ENCODE measurements at places on chromosomes 7 and 10.

- DNase-seq: peak; percentile 50
Observed at GRCh38 chr7:100655908-100656674, at the start of gene ACTL6B. TSS of gene ACTL6B (minus strand) at chr7:100656448. CDS start at chr7:100656354, 94 bp downstream.

- no peak for DNase-seq
Observed at GRCh38 chr10:133237241-133237587, 441 bp upstream of the VENTX start.

DNA sequence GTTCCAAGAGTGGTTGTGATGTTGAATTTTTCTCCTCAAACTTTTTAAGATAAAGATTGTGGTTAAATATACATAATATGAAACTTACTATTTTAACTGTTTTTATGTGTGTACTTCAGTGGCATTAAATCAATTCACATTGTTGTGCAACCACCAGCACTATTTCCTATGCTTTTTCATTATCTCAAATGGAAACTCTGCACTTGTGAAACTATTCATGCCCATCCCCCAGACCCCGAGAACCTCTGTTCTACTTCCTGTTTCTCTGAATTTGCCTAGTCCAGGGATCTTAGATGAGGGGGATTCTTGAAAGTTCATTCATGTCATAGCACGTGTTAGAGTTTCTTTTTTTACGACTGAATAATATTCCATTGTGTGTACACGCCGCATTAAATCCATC, 67.0 kb downstream of the WDR37 start:
- DNase-seq: peak; percentile 31

- no peak for DNase-seq
Observed at GRCh38 chr10:111128331-111129180, 51.7 kb downstream of the ADRA2A start.

GRCh38 chr10:132488231-132488821, 49.3 kb upstream of the INPP5A start:
- no peak for DNase-seq

DNA sequence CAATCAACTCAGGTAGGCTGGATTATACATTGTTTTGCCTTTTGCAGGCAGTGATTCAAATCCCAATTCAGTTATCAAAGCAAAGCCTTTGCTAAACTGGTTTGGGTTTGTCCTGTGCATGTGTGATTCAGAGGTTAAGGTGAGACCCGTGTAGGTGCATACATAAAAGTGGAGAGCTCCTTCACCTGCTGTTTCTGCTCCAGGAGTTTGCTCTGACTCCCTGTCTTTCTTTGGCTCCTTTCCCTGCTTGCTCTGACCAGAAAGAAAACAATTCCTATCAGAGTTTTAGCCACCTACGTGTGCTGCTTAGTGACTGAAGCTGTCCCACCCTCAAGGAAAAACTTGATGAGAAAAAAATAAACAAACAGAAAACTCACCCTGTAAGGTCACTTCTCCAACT, 101.1 kb downstream of the TPST1 start:
- DNase-seq: no peak

DNA sequence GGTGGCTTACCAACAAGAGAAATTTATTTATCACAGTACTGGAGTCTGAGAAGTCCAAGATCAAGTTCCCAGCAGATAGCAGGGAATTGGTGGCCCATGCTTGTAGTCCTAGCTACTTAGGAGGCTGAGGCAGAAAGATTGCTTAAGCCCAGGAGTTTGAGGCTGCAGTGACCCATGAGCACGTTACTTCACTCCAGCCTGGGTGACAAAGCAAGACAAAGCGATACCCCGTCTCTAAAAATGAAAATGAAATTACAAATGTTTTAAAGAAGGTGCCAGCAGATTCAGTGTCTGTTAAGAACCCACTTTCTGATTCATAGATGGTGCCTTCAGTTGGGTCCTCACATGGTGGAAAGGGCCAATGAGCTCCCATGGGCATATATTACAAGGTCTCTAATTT, 20.6 kb upstream of the ARHGAP12 start:
- peak; percentile 8 for DNase-seq

- no peak for DNase-seq
Observed at GRCh38 chr7:144379776-144380384, 23.6 kb downstream of the NOBOX start.

GRCh38 chr7:8628656-8629055, 195.2 kb downstream of the NXPH1 start:
- no peak for DNase-seq

- DNase-seq: no peak
Observed at GRCh38 chr10:47322300-47323061, at the start of gene GDF2. TSS of gene GDF2 (plus strand) at chr10:47322454. CDS start at chr10:47322669, 215 bp downstream.

- no peak for DNase-seq
Observed at GRCh38 chr7:133703547-133703946, 423.6 kb upstream of the LRGUK start.

- DNase-seq: no peak
Observed at GRCh38 chr7:90850471-90850870, 254.3 kb downstream of the CDK14 start.

- no peak for DNase-seq
Observed at GRCh38 chr10:128551475-128551874, 425.3 kb upstream of the MKI67 start.

DNA sequence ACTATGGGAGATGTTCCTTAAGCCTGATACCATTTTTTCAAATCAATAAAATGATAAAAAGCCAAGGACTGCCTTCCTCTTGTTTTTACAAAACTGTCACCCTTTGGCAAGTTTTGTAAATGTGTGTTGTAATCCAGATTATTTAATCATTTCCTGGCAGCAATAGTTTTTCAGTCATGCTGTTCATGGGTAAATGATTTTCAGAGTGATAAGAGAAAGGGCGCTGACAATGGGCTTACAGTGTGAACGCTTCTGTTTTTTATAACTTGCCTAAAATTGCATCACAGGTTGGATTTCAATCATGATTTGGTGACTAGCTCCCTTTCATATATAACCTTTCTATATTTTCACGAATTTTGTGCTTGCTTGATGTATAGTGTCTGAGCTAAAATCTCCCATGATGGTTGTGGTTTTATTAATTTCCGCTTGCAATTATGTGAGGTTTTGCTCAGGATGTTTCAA, 19.0 kb upstream of the DMBT1 start:
- DNase-seq: peak; percentile 46

DNA sequence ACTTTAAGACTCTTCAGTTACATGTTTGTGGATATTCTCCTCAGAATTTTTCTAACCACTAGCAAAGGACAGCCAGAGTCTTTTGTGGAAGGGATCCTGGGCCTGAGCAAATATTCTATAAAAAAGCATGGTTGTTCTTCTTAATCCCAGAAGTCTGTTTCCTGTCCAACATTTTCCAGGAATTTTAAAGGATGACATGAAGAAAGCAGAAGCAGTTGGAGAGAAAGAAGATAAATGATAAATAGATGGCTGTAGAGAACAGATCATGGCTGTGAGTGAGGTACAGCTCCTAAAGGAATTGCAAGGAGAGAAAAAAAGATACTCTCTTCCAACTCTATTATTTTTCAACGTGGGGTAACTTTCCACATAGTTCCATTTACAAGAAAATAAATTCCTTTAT, 91.8 kb upstream of the STEAP4 start:
- no peak for DNase-seq

DNA sequence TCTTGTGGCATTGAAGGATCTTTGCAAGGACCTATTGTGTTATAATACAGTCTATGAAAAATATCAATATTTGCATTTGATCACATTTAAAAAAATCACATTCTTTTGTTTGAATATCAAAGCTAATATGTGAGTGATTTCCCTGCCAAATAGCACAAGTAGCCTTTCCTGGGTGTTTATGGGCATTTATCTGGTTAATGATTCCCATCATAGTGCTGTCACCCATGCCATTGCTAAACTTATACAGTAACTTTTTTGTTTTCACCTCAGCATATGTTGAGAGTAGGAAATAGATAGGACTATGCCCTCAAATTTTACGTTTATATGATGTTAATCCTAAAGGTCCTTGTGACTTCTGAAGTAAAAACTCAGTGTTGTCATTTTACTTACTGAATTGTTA, 136.9 kb downstream of the CFTR start:
- no peak for DNase-seq

- no peak for DNase-seq
Observed at GRCh38 chr7:100902638-100903037, 7.0 kb upstream of the ACHE start.

DNA sequence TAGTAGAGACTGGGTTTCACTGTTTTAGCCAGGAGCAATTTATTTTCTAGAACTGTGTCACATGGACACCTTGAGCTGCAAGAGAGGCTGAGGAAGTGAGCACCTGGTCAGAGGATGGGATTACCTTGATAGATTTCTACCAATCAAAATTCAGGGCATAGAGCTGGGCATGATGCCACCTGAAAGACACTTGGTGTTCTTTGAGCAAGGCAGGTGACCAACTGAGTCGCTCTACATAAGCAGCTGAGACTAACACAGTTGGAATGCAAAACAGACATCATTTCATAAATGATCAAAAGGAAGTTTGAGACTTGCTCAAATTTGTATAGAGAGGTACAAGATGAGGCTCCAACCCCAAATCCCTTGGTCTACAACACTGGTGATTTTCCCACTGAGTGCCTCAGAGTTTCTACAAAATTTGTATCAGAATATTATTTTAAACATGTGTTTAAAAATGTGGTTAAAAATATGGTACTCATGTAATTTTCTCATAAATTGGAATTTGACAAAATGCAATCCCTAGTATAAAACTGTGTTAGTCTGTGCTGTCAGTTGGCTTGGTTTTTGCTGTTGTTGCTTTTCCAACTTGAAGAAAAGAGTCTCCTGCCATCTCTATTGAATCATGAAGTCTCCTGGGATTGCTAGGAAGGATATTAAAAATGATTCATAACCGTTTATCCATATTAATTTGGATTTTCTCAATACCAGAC, 156.4 kb upstream of the MDFIC start:
- no peak for DNase-seq

DNA sequence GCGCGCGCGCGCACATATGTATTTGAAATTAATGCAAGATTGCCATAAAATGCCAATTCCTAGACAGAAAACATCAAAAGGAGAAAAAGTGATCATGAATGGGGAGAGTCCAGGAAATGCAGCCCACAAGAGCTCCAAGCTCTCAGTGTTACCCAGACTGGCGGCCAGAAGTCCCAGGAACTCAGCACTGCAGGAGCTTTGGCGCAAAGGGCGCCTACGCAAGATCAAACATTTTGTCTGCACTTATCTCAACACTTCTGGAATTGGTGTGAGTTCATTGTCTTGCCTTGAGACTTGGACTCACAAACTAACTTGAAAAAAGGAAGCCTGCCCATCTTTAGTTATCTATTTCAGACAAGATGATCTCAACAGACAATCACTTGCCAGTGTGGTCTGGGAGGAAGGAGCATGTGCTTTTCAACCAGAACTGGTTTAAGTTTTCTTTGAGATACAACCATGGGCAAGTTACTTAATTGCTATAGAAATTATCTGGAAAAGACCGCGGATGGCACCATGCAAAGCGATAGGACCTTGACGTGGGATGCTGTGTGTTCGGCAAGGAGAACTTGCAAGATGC, 77.2 kb downstream of the KIAA1549 start:
- no peak for DNase-seq

- peak; percentile 18 for DNase-seq
Observed at GRCh38 chr10:62900829-62901571, 84.8 kb upstream of the EGR2 start.

DNA sequence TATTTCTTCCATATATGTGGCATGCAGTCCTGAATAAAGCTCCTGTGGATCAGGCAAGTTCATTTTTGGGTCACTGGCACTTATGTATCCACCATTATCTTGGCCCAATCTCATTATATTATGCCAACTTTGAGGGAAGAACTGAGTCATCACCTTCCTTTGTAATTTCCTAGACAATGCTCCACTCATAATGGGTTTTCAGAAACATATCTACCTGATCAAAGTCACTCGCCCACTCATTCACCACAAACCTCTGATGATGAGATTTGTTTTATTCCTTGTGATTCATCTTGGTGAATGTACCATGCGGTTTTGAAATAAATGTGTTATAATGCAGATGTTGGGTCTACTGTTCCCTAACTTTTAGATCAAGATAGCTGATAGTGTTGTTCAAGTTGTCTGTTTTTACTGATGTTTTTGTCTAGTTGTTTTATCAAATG, 525.8 kb downstream of the KIF20B start:
- peak; percentile 79 for DNase-seq

GRCh38 chr7:149791-150636, 42.4 kb upstream of the FAM20C start:
- peak; percentile 14 for DNase-seq

GRCh38 chr7:55020466-55020871, 1.7 kb downstream of the EGFR start:
- DNase-seq: no peak

DNA sequence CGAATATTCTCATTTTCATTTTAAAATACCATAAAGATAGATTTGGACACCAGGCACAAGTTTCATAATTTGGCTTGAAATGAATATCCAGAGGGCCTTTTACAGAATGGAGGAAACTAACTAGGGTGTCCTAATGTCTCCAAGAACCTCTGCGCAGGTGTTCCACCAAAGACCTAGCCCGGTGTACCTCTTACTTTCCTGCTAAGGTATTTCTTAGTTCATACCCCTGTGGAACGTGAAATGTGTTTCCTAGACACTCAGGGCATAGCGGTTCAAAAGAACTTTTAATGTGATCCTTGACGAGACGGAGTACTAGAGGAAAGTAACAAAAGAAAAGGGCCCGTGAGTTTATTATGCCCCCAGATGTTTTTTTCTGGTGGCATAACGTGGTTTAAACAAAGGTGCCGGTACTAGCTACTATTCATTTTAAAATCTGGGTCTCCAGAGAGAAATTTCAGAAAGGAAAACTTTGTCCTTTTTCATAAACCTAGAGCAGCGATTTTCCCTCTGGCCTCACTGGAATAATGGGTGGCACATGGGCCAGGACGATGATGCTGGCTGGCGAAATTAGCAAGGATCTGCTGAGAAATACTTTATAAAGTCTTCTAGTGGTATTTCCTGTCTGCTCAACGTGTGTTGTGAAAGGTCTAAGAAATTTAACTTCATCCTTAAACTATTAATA, 1.4 kb downstream of the APBB1IP start:
- no peak for DNase-seq

- DNase-seq: peak; percentile 37
Observed at GRCh38 chr10:103192089-103192450, 1.0 kb downstream of the NT5C2 start.

DNA sequence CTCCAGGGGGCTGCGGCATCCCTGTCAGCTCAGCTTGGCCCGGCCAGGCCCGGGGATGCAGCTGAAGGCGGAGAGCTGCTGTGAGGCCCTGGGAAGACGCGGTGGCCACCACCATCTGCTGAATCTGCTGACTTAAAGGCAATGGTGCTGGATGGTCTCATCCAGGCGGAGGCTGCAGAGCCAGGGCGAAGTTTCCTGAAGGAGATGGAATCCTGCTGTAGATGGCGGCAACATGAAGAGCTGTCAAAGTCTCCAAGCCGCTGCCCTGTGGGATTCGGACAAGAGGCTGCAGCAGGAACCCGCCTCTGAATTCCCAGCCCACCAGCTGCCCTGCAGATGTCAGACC, 200.1 kb downstream of the PTPRN2 start:
- DNase-seq: no peak

- no peak for DNase-seq
Observed at GRCh38 chr7:98669329-98670000, 52.4 kb downstream of the NPTX2 start.

DNA sequence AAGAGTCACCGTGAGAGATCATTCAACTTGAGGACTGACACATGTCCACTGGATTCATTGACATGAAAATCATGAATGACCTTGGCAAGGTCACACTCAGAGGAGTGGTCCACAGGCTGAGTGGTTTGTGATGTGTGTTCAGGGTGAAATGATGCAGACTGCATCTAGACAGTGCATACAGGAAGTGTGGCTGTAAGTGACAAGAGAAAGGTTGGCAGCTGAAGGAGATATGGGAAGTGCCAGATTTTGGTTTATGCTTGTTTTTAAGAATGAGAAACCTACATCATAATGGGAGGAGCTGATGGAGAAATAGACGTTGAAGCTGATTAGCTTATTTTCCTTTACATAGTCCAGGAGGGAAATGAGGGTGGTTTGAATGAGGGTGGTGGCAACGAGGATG, 64.8 kb upstream of the VIPR2 start:
- no peak for DNase-seq

Data from activated CD4-positive, alpha-beta T cell treated with anti-CD3 and anti-CD28 coated beads, Interleukin-2, amount 50 U/mL, for 16 hours (primary cell).